ENCODE measurements at places on chromosomes 16 and 17.

GRCh38 chr16:68046106-68046505 lies 23.0 kb downstream of the DUS2 start:
- DNase-seq, result no peak

- DNase-seq, result no peak
These were observed 3.8 kb upstream of the HAP1 start for GRCh38 chr17:41738077-41738800.

DNA sequence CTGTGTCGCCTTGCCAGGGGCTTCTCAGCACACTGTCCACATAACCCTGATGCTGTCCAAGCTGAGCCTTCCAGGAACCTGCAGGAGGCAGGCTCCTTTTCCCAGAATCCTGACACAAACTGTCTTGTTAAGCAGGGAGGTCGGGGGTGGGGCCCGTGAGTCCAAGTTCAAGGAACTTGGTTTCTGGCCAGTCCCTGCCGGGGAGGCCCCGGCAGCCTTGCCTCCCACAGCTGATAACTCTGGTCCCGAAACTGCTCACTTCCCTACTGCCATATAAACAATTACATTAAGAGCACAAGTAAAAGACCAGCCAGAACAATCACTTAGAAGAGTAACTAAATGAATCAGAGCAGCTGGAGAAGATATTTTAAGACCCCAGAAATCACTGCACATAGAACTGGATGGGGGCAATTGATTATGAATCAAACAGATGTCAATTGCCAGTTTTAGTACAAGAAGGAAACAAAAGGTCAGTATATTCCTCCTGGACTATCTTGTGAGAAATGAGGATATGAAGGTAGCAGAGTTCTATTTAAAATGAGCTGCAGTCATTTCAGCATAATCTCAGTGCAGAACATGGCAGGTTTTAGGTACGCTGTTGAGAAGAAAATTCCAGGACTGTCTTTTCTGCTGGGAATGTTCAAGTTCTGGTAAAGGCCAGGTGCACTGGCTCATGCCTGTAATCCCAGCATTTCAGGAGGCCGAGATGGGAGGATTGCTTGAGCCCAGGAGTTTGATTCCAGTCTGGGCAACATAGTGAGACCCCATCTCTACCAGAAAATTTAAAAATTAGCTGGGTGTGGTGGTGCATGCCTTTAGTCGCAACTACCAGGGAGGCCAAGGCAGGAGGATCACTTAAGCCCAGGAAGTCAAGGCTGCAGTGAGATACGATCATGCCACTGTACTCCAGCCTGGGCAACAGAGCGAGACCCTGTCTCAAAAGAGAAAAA lies 169.8 kb downstream of the PITPNC1 start:
- no peak for DNase-seq

GRCh38 chr16:82152196-82152595 lies 17.8 kb downstream of the MPHOSPH6 start:
- DNase-seq, result no peak

GRCh38 chr16:67456391-67457081 lies 24.4 kb downstream of the ATP6V0D1 start:
- no peak for DNase-seq

- DNase-seq, result no peak
These were observed 1.0 kb downstream of the KAT8 start for GRCh38 chr16:31118223-31119155.

DNA sequence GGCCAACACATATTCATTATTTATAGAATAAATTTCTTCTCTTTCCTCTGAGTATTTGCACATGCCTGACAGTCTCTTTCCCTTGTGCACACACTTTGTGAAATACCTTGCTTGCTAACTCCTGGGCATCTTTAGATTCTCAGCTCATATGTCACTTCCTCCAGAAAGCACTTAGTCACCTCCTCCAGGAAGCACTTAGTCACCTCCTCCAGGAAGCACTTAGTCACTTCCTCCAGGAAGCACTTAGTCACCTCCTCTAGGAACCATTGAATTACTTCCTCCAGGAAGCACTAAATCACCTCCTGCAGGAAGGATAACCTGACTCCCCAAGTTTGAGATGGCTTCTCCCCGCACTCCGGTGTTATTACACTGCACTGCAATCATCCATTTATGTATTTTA lies 462.5 kb upstream of the EEF2KMT start:
- no peak for DNase-seq

Measured in NCI-H187 treated with DMSO at 0.1 percent for 48 hours (cell line).